Cortex of kidney (tissue), 1 donor: ENCODE measurements at places on chromosomes 5 and 9.

DNA sequence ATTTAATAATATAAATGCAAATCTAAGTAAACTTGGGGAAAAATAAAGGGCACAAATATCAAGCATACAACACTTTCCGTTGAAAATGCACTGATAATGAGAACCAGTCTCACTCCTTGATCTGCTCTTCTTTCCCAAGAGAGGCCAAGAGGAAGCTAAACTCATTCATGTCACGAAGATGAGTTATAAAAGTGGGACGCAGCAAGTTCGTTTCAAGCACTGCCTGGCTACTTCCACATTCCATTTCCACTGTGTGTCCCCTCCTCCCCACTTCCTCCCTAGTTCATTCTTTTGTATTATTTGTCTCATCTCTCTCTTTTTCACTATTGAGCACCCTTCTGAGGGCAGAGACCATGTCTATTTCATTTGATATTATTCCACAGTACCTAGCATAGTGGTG is 158.1 kb downstream of the SLC24A2 start:
- DNase-seq, result no peak

DNA sequence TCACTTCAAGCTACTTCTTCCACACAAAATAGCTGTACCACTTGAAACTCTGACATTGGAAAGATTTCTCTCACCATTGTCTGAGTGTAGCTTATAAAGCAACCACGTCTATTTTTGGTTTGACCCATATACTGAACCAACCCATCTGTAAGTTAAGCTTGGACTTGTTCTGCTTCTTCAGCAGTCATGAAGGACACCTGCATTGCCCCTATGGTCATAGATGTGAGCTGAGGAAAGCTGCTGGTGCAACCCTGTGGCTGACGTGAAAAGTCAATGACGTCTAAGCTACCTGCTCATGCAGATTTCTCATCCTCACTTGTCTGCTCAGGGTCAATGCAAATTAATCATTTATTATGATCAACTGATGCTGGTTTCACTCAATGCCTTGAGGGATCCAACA is 417.4 kb downstream of the CETN3 start:
- no peak for DNase-seq

DNA sequence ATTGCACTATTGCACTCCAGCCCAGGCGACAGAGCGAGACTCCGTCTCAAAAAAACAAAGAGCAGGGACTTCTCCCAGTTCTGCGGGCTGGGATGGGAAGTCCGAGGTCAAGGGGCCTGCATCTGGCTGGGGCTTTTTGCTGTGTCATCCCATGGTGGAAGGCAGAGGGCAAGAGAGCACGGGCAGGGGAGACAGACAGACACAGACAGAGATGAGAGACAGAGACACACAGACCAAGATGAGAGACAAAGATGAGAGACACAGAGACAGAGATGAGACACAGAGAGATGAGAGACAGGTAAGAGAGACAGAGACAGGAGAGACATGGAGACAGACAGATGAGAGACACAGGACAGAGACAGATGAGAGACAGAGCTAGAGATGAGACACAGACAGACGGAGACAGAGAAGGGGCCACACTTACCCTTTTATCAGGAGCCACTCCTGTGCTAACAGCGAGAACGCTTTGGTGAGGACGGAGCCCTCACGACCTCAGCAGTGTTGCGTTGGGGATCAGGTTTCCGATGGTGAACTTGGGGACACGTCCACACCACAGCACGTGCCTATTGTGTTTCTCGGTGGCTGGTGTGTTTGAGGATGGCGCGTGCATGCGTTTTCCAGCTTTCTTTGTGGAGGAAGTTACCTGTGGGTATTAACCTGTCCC is 8.9 kb upstream of the TOR4A start:
- no peak for DNase-seq

GRCh38 chr9:130837002-130837511 is 2.0 kb downstream of the ABL1 start:
- DNase-seq, result no peak

GRCh38 chr5:139667001-139667729 is 19.0 kb downstream of the CXXC5 start:
- DNase-seq, result no peak

GRCh38 chr9:77735494-77735893 is 87.4 kb upstream of the GNA14 start:
- no peak for DNase-seq

DNA sequence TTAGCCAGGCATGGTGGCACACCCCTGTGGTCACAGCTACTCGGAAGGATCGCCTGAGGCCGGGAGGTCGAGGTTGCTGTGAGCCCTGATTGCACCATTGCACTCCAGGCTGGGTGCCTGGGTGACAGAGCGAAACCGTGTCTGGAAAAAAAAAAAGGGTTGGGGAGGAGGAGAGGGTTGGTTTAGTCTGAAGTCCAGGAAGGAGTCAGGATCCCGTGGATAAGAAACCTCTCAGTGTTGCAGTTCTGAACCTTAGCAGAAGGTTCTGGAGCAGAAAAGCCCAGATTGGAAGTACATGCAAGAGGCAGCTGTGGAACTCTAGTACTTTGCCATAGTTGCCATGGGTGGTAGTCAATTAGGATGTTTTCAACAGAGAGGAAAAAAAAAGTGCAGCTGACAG is 125.2 kb upstream of the CPEB4 start:
- DNase-seq, result no peak

GRCh38 chr9:75487856-75488718 is 399.8 kb downstream of the OSTF1 start:
- no peak for DNase-seq

DNA sequence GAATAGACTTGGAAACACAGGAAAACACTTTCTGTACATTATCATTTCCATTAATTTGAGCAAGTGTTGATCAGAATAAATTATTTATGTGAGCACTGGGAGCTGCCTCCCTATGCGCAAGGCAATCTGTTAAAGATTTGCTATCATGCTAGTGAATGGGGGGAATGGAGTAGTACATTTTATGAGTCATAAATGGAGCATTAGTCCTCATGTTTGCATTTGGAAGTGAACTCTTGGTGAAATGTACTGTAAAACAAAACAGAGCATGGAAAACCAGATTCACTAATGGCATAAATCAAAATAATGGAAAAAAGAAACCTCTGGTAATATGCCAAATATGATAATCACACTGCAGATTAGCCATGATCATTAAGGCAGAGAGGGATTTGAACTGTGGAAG is 40.5 kb upstream of the TMC1 start:
- DNase-seq, result no peak

- no peak for DNase-seq
Observed at GRCh38 chr5:146426305-146426704, 20.8 kb upstream of the TCERG1 start.

GRCh38 chr5:54249210-54250028 is 61.0 kb downstream of the ARL15 start:
- no peak for DNase-seq

- DNase-seq, result no peak
Observed at GRCh38 chr5:178770621-178771020, 40.2 kb upstream of the ZNF354A start.

GRCh38 chr5:52342361-52342760 is 445.4 kb upstream of the ITGA1 start:
- DNase-seq, result no peak

- DNase-seq, result no peak
Observed at GRCh38 chr9:128747241-128747640, 23.3 kb upstream of the ZDHHC12 start.

- no peak for DNase-seq
Observed at GRCh38 chr5:168612996-168613395, 33.8 kb upstream of the PANK3 start.

- DNase-seq, result no peak
Observed at GRCh38 chr5:123511290-123511647, 708 bp upstream of the CSNK1G3 start.

DNA sequence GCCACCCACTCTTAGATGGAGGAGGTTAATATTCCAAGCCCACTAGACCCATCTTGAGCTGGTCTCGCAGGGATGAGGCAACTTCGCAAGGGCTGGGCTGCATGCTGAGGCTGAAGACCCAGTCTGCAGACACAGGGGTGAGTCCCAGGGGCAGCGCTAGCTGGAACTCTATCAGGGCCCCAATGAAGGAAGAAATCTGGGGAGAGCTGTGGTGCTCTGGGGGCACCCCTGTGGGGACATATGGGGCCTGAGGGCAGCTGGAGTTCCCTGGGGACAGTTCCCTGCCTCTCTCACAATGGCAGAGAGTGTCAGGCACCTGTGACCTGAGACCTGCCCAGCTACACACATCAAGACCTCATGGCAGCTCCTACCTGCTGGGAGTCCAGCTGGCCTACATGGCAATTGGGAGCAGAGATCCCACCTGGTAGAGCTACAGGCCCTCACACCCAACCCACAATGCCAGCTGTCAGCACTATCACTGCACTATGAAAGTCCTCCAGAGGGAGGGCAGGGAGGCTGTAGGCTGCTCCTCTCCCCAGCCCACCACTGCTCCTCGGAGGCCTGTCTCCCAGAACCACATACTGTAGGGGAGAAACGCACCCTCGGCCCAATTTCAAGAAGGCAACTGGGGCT is 202.2 kb downstream of the GABBR2 start:
- DNase-seq, result no peak

- DNase-seq, result no peak
Observed at GRCh38 chr5:65072850-65073249, 304.1 kb downstream of the CWC27 start.

DNA sequence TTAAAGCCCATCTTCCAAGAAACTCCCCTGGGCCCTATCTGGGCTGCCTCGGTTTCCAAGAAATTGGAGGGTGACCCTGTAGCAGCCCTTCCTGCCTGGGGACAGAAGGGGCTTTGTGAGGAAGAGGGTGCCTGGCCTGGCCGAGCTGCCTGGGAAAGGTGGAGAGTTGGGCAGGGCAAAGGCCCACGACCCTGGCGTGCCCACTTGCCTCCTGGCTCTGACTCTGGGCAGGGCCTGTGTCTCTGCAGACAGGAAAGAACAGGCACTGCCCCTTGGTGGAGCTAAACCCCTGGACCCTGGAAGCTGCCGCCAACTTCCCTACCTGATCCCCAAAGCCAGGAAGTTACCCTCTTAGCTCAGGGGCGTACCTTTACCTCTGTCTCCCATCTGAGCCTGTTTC is 149.3 kb downstream of the RGS3 start:
- no peak for DNase-seq

- DNase-seq, result no peak
Observed at GRCh38 chr9:93355827-93356226, 95.7 kb upstream of the FAM120A start.

GRCh38 chr5:158648631-158649030 is 451.1 kb downstream of the EBF1 start:
- DNase-seq, result no peak

GRCh38 chr9:22143799-22144625 is 134.9 kb upstream of the CDKN2B start:
- no peak for DNase-seq

DNA sequence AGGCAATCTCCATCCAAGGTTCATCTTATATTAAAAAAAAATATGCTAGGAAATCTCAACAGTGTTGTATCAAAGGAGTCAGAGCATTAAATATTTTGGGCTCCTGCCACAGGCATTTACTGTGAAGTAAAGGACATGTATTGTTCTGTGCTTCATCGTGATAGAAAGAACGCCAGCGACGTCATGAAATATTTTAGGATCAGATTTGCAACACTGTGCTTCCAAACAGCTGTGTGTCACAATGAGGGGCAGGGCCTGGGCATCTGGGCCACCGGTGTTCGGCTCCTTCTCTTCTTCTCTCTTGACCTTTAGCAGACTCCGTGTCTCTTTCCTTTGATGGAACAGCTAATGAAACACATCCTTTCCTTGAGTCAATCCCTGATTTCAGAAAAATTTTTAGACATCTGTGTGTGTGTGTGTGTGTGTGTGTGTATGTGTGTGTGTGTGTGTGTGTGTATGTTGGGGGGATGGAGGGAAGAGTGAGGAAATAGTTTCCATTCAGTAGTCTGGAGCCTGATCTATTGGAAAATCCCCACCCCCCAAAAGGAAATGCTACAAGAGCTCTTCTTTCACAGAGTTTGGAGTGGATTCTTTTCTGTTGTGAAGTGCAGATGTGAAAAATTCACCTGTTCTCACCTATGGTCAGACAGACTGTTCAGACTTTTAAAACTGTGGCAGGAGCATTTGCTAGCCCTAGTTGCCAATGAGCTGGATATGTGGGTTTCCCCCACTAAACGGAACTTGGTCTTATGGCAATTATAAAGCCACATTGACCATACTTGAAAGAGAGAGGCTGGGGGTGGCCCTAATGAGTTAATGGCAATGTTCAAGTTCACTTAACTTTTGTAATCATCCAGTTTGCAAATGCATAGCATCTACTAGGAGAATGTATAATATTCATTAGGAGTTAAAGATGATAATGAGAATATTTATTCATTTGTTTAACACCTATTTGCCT is 18.1 kb upstream of the TNC start:
- DNase-seq, result no peak

- DNase-seq, result no peak
Observed at GRCh38 chr9:78031444-78031892, at the start of gene GNAQ. Gene GNAQ, minus strand, starts transcription at chr9:78031811. Its CDS starts 576 bp downstream, at chr9:78031235.

- DNase-seq, result no peak
Observed at GRCh38 chr9:116318468-116319374, 165.1 kb downstream of the PAPPA start.

- DNase-seq, result no peak
Observed at GRCh38 chr5:139413963-139414362, 10.1 kb upstream of the SPATA24 start.

DNA sequence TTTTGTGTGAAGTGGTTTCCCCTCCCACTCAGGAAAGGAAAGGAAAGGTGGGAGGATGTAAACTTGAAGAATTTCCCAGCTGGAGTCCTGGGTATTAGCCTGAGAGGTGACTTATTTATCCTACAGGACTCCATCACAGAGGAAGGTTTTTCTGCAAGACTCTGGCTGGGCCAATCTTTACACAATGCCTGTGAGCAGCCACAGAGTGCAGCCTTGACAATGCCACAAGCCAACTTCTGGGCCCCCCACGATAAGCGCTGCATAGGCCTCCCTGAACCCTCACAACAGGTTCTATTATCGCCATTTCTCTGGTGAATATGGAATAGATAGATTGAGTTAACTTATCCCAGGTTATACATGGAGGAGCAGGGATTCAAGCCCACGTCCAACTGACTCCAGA is 12.4 kb downstream of the TTC39B start:
- no peak for DNase-seq

DNA sequence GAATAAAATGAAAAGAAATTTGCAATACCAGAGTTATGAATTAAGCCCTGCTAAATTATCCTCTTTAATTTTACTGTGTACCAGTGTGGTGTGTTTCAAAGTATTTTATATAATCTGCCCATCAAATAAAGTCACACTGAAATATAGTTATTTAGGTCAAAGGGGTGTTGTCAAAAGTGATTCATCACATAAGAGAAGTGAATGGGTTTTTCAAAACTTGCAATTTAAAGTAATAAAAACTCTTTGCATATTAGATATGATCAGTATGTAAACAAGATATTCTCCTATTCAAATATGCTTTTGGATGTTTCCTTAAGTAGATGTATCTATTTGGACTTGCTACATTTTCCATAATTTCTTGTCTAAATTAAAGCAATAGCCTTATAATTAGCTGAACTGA is 1183.0 kb upstream of the CDH18 start:
- no peak for DNase-seq

GRCh38 chr9:105639936-105640335 is 22.3 kb upstream of the TAL2 start:
- DNase-seq, result no peak

GRCh38 chr9:116174347-116174746 is 20.8 kb downstream of the PAPPA start:
- DNase-seq, result no peak
